CD4-positive, alpha-beta T cell treated with Interleukin-17A for 1 hour (primary cell): ENCODE measurements at places on chromosomes 12 and 14.

DNA sequence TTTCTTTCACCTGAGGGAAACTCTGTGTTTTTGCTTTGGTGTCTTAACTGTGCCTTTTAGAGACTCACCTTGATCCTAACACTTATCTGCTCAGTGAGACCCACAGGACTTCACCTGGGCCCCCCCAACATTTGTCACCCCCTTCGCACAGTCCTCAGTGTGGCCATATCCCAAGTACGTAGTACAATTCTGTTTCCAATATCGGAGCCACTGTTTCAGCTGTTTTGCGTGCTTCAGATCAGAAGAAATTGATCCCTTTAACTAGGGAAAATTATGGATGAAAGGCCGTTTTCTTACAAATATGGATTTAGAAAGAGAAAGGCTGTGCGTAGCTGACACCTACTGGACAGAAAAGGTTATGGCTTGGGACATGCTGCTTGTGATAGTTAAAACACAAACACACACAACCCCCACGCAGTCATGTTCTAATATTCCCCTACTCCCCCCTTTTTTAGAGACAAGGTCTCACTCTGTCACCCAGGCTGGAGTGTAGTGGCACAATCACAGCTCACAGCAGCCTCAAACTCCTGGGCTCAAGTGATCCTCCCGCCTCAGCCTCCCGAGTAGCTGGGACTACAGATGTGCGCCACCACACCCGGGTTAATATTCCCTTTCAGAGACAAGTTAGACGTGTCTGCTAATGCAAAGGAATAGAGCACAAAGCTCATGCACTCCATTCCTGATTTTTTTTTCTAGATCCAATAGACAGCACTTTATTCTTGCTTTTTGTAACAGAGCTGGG, 3.6 kb upstream of the SLC7A8 start:
- peak; percentile 52 for DNase-seq

- no peak for DNase-seq
Observed at GRCh38 chr14:67516676-67517075, 16.4 kb upstream of the PLEKHH1 start.

- DNase-seq: no peak
Observed at GRCh38 chr12:125061229-125061628, 4.0 kb upstream of the AACS start.

DNA sequence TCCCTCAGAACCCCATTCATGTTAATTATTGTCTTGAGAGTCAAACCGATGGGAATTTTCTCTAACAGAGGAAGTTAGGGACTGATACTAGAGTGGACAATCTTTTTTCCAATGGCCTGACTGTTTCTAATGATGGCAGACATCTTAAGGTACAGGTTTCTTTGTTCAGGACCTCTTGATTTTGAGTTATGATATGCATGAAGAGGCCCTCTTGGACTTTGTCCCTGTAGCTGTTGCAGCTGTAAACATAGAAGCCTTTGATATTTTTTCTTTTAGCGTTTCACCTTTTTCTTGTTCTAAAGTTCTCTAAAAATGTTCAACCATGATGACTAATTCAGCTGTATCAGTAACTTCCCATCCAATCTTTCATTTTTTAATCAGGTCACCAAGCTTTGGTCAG, 53.0 kb downstream of the LGR5 start:
- DNase-seq: no peak

GRCh38 chr12:58349161-58349560, 407.8 kb downstream of the ATP23 start:
- DNase-seq: no peak
